ENCODE measurements at places on chromosomes 5 and 9.
A peak's percentile ranks its signal among the peaks of the same experiment; 100 is the strongest.

- no peak for DNase-seq
Observed at GRCh38 chr5:94064025-94064424, 322.6 kb upstream of the POU5F2 start.

DNA sequence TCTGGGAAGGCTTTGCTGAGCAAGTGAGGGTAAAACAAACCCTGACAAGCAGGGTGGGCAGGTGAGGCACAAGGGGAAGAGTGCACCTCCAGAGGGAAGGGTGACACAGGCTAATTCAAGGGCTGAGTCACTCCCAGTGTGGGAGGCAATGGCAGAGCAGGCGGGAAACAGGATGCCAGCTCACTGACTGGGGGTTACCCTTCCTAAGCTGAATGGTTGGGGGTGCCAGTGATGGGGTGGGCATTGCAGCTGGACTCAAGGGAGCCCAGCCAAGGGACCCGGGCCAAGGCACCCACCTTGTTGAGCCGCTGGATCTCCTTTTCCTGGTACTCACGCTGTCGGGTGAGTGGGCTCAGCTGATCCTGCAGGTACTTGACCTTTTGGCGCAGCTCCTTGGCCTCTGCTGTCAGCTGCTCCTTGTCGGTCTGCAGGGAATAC is 18.4 kb downstream of the GPX3 start:
- DNase-seq: no peak

- no peak for DNase-seq
Observed at GRCh38 chr9:129400001-129400970, 220.6 kb downstream of the C9orf50 start.

GRCh38 chr5:180523629-180524466 is 29.7 kb downstream of the CNOT6 start:
- no peak for DNase-seq

GRCh38 chr5:73081093-73081492 is 39.3 kb upstream of the TMEM171 start:
- no peak for DNase-seq

GRCh38 chr5:179875741-179876609 is 17.4 kb upstream of the MRNIP start:
- no peak for DNase-seq

DNA sequence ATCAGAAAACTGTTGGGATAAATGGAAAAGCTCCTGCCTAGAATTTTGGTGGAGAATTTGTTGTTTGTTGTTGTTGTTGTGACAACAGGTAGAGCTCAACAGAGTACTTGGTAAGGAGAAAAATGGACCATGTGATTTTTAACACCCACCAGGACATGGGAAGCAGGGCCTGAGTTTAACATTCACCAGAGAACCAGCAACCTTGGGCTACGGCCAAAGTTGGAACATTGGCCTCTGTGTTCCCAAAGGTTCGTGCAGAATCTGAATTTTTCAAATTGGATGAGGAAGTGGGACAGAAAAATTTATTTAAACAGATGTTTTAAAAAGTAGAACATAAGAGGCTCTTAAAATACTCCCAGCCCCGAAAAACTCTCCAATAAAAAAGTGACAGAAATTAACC is 127.0 kb downstream of the GNA14 start:
- DNase-seq: no peak

DNA sequence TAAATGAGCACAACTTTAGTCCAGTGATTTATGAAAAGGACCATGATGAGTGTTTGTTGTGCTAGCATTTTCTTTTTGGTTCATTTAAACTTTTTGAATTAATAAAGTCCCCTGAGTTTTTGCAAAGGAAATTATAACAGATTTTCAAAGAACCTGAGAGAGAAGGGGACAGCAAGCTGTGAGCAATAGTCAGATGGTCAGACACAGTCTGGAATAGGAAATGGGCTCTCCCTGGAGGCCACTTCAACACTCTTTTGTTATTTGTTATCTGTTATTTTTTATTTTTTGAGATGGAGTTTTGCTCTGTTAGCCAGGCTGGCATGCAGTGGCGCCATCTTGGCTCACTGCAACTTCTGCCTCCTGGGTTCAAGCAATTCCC is 171.1 kb downstream of the ARHGEF28 start:
- no peak for DNase-seq

GRCh38 chr5:151671950-151672349 is 14.8 kb downstream of the SPARC start:
- no peak for DNase-seq

- no peak for DNase-seq
Observed at GRCh38 chr5:59766427-59767210, 126.9 kb downstream of the PDE4D start.

DNA sequence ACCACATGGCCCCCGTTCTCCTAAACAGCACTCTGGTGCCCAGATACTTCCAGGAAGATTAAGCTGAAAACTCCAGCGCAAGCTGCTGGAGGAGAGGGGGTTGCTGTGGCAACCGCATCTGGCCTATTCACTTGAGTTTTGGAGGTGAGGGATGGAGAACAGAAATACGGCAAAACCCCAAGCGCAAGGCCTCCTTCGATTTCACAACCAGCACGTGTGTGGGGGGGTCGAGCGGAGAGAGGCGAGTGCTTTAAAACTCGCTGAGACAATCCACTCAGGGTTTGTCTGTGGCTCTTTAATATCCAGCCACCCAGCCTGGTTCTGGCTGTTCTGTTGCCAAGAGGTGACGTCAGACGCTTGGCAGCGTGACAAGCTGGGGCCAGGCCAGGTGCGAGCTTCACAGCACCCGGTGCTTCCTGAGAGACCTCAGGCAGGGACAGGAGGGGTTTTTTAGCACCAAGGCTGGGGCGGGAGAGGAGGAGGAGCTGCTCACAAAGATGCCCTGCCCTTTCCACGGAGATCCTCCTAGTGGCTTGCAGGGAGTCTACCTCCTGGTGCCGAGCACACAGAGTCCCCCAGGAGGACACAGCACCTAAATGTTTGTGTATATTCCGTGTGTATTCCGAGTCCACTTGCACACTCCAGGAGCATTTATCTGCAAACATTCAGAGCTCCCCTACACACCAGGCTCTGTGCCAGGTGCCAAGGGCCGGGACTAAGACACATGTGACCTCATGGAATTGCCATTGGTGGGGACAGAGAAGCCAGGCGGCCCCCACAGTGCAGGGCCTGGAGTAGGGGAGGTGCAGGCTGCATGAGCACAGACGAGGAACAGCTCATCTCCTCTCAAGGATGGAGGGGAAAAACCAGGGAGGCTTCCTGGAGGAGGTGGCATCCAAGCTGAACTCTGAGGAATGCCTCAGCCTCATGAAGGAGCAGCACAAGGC is 194.6 kb downstream of the OLFM1 start:
- no peak for DNase-seq

- no peak for DNase-seq
Observed at GRCh38 chr9:114722937-114723620, 41.1 kb upstream of the TEX48 start.

DNA sequence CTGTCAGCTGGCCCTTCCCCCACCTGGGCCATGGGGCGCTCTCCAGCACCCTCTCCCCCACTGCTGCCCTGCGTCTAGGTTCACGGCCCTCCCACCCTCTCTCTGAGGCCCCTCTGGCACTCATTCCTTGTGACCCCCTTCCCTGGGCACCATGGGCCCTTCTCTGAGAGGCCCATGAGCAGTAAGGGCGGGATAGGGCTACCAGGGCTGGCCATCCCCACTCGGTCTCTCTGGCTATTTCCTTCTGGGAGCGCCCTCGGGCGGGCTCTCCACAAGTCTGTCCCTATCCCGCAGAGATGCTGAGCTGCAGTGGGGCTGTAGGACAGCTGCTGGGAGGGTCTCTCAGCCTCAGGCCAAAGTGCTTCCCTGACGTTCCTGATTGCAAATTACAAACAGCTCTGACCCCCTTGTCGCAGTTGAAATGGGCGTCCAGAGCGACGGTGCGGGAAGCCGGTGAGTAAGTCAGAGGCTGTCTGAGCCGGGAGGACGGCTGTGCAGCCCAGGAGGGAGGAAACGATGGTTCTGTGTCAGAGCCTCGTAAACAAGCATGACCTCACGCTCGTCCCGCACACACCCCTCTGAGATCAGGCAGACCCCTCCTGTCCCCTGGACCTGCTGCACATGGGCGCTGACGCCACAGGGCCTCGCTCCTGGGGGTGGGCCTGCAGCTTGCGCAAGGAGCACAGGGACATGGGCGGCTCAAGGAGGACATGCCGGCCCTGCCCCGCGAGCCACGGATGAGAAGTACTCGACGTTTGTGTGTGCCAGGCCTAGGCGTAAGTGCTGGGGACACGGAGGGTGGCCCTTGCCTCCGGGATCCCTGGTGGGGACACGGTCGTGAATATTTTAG is 36.3 kb upstream of the GFPT2 start:
- DNase-seq: no peak

GRCh38 chr9:7507566-7508270 is 291.9 kb downstream of the DMAC1 start:
- no peak for DNase-seq

DNA sequence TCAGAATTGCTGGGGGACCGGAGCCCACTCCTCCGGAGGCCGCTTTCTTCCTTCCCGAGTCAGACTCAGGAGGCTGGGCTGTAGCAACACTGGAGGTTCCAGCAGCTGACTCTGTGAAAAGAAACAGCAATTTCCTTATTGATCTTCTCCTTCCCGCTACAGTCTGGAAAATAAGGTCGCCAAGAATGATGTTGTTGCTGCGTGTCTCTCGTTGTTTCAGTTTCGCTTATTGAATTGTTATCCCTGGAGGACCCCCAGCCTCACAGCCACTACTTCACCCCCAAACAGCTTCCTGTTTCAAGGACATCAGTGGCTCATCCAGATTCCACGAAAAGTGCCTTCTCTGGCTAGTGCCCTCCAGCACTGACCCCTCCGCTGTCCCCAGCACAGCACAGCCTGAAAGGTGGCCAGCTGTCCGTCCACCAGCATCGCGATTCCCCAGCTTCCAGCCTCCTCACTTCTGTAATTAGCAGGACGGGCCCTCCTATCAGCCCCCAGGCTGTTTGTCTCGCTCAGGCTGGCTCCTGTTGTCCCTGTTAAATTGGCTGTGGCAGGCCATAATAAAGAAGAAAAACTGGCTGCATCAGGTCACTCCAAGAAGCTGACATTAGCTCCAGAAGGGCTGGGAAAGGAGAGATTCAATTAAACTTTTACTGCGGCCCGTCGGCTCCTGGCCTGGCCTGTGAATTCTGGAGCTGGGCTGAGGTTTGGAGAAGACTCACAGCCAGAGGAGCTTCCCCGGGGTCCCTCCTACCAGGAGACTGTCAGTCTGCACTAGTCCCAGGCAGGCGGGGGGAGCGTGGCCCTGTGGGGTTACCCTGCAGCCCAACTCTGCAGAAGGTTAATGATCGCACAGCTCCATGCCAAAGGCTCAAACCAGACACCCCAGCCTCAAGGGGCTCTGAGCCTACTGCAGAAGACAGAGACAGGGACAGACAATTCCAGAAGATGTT is 40.5 kb downstream of the OLFM1 start:
- DNase-seq: no peak

- peak; percentile 50 for DNase-seq
Observed at GRCh38 chr5:80960531-80961375, 590 bp downstream of the RASGRF2 start.

DNA sequence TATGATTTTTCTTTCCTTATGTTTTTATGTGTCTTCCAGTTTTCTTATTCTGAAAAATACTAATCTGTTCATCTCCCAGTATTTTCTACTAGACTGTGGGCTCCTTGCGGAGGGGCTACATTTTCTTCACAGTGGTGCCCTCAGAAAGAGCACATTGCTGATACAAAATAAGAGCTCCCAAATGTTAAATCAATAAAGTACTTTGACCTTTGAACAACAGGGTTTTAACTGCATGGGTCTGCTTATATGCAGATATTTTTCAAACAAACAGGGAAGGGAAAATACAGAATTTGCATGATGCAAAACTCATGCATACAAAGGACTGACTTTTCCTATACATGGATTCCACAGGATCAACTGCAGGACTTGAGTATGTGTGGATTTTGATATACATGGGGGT is 79.9 kb upstream of the ACO1 start:
- no peak for DNase-seq

- DNase-seq: no peak
Observed at GRCh38 chr9:22657713-22658112, 211.1 kb downstream of the DMRTA1 start.

DNA sequence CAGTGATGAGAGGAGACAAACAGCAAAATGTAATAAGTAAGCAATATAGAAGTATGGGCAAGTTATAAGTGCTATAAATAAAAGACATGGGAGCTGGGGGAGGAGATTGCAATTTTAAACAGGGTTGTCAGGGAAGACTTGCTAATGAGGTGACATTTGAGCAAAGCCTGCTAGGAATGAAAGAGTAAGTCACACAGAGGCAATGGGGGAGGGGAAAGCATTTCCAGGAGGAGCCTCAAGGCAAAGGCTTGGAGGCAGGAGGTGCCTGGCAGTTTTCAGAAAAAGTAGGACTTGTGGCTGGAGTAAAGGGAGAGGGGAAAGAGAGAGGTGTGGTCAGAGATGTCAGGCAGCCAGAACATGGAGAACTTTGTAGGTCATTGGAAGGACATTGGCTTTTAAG is 124.4 kb upstream of the NMUR2 start:
- DNase-seq: no peak

- DNase-seq: no peak
Observed at GRCh38 chr9:28166179-28166578, 592.9 kb upstream of the C9orf72 start.

GRCh38 chr5:89686081-89686765 is 723.3 kb downstream of the CETN3 start:
- no peak for DNase-seq

DNA sequence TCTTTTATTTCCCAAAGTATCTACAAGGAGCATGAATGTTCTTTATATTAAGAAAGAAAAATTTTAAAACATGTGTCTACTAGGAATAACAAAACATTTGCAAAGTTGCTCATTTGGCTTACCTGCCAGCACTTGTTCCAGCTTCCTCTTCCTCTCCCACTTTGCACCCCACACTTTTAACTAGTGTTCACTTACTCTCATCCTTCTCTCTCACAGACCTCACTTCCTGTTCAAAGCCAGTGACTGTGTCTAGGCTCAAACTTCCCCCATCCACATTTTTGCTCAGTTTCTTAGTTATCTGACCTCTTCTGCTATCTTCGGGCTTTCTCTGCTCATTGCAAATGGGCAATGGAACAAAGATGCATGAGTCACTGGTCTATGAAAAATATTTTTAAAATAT is 512.2 kb upstream of the ZNF462 start:
- DNase-seq: no peak

DNA sequence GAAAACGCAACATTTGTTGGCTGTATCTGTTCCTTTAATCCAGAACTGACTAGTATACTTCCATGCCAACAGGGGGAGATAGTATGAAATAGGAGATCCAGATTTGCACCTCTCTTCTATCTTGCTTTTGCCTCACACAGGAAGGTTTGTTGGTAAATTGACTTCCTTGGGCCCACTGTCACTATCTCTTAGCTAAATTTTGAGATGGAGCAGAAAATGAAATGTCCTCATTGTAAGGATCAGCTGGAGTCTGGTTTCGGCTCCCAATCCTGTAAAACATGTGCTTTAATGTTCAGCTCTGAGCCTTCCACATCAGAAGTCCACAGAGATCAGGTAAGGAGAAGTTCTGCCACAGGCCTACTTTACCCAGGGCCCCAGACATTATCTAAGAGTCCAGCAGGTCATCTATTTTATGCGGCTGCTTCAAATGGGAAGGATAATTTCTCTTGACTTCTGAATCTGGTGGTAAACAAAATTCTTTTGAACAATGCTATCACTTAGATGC is 176.8 kb downstream of the FER start:
- no peak for DNase-seq

DNA sequence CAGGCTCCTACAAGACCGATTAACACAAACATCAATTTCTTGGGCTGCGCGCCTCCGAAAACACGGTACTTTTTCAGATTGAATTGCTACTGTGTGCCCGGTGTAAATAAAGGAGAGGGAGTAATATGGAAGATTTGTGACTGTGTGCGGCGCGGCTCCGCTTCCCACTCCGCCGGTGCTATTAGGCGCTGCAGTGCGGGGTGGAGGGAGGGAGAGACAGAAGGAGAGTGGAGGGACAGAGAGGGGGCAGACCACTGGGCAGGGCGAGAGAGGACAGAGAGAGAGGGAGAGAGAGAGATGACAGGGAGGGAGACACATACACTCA is 24.7 kb upstream of the RNU6ATAC start:
- no peak for DNase-seq
